ENCODE measurements at places on chromosomes 7 and 10.

- ATAC-seq: no peak
Measured at GRCh38 chr7:32216759-32217158, 146.6 kb upstream of the PDE1C start.

GRCh38 chr7:145050415-145050814 lies 214.6 kb upstream of the TPK1 start:
- no peak for ATAC-seq

- no peak for ATAC-seq
Measured at GRCh38 chr10:71368643-71369042, 28.1 kb upstream of the CDH23 start.

- ATAC-seq: no peak
Measured at GRCh38 chr10:77864151-77864851, 62.3 kb downstream of the DLG5 start.

- ATAC-seq: no peak
Measured at GRCh38 chr7:140479739-140480084, 407 bp upstream of the MKRN1 start.

- no peak for ATAC-seq
Measured at GRCh38 chr10:26448292-26448691, 10.2 kb downstream of the APBB1IP start.

DNA sequence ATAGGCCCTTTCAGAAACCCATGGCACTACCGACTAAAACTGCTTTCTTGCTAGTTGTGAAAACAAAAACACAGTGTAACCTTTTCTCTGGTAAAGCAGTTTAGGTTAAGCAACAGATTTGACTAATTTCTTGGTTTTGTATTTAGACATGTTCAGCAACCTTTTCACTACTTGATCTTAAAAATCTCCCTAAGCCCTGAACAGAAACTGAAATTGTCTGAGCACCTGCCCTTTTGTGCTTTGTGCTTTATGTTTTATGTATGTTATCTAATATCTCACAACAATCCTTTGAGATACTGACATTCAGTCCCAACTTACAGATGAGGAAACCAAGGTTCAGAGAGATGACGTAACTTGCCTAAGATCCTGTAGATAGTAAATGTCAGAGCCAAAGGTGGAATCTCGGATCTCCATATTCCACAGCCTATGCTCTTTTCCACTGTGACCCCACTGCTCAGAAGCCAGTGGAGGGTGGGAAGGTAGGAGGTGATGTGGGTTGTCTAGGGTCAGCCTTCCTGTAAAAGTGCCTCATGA lies 146.6 kb downstream of the LCOR start:
- ATAC-seq: no peak

DNA sequence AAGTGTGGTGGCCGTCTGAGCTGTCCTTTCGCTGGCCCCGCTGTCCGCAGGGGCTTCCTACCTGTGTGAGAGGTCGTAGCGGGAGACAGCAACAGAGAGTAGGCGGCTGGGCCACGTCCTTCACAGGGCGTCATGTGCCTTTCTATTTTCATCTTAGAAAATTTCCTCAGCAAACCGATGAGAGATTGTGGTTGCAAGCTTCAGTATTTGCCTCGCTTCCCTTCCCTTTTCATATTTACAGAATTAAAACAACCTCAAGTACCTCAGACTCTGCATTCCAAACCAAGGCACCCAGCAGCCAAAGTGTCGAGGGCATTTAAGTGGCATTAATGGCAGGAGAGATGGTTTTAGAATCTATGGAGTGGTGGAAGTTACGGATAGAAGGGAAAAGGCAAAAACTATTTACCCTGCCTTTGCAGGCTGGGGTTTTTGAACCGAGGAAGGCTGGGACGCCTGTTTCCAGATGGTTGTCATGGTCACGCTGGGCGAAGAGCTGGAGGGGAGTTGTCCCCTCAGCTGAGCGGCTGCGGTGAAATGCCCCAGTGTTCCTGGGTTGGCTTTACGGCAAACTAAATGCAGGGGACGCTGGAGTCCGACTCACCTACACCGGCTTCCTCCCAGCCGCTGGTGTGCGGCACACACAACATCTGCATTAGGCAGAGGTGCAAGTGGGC lies 41.9 kb downstream of the WIPI2 start:
- no peak for ATAC-seq

DNA sequence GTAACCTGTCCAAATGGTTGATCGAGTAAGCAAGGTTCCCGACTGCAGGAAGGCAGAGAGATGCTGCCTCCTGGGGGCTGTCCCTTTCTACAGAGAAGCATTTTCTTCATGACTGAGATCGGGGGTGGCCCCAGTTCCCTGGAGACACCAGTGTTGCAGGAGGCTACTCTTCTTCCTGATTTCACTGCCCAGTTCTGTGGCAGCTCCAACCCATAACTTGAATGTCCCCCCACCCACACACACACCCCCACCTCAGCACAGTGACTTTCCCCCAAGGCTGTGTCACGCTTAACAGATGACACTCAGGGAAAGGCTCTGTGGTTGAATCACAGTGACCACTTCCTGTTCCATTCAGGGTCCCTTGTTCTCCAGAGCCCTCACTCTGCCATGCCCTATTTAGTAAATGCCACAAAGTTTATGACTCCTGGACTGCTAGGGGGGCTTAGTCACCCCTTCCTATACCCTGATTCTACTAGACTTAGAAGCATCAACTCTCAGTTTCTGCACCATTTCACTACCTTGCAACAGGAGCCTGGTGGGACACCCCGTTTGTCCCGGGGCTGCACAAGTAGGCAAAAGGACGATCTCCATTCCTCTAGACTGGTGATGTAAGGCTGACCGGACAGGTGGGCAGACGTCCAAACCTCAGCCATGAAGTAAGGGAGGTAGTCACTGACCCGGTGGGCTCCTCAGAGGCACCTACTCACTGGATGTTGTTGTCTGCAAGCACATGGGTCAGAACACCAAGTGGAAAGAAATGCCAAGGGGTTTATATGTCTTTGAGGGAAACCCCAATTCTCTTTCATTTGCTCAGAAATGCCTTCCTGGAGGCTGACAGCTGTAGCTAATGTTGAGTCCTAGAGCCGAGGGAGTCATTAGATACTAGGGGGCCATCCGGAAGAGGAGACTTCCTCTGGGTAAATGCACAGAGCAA lies 31.3 kb upstream of the SMC3 start:
- peak; percentile 50 for ATAC-seq

DNA sequence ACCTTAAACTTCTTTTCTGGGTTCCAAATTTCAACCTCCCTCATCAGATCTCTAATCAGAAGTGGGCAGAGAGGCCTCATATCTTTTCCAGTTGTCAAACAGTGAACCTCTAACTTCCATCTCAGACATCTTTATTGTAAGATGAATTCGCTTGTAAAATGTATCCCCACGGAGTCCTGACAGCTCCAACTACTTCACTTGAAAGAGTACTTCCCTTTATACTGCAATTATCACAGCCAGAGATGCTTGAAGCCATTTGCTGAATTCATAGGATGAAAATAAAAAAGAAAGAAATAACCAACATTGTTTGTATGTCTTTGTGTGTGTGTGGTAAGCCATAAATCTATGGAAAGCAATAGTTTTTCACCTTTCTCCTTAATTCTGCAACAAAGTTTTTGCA lies 175.2 kb downstream of the GRM3 start:
- no peak for ATAC-seq
